SW 1271 (cell line): ENCODE measurements at places on chromosomes 16 and 17.

GRCh38 chr17:65099941-65100315, 37.2 kb upstream of the RGS9 start:
- no peak for DNase-seq

- DNase-seq = no peak
These were observed at the start of gene B4GALNT2 for GRCh38 chr17:49132699-49133364. Gene B4GALNT2 (plus strand): TSS chr17:49132769. CDS start chr17:49132793, 24 bp downstream.

GRCh38 chr16:27298132-27298531, 15.6 kb upstream of the IL4R start:
- DNase-seq = no peak

DNA sequence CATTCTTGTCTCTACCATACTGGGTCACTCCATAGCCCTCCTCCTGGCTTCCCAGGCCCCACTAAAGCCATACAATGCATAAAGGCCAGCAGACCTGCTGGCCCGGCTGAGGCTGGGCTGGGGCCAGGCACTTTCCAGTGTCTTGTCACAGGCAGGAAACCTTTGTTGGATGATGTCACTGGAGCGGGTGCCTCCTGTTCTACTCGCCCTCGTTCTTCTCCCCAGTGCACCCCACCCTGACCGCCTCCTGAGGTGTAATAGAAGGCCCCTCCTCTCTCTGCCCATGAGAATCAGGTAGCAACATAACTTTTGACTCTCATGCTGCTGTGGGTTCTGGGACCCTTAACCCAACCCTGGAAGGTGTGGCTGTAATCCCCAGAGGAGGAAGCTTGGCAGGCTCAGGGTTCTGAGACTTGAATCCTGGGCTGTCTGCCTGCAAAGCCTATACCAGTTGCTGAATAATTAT, 54.2 kb upstream of the IL34 start:
- no peak for DNase-seq

DNA sequence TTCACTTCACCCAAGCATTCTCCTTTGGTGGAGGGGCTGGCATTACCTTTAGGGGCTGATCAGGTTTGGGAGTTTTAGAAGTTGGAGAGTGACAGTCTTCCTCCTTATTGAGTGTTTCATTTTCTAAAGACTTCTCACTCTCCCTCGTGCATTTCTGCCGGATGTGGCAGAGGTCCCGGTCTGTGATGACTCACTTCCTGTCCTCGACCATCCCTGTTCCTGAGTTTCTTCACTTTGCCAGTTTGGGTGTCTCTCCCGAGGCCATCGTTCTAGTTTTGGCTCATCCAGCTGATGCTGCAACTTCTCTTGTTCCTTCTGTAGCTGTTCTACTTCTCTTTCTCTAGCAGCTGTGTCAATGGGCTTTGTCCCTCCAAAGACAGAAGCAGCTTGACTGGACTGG, 104.3 kb downstream of the PHKB start:
- peak; percentile 23 for DNase-seq

DNA sequence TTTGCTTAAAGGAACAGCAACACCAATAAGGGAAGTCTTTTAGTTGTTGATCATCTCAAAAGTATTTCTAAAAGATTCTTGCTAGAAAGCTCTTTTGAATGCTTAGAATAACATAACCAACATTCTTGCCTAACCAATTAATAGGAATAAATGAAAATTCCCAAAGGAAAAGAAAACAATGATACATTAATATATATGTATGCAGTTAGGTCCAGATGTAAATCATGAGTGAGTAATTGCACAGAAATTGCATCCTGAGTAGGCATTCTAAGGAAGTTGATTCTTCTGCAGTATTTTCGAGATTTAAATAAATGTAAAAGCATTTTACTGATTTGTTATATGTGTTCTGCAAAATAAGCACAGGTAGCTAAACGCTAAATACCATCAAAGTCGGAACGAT, 22.1 kb downstream of the COX10 start:
- no peak for DNase-seq

GRCh38 chr16:70527315-70527996, 3.8 kb downstream of the SF3B3 start:
- no peak for DNase-seq

DNA sequence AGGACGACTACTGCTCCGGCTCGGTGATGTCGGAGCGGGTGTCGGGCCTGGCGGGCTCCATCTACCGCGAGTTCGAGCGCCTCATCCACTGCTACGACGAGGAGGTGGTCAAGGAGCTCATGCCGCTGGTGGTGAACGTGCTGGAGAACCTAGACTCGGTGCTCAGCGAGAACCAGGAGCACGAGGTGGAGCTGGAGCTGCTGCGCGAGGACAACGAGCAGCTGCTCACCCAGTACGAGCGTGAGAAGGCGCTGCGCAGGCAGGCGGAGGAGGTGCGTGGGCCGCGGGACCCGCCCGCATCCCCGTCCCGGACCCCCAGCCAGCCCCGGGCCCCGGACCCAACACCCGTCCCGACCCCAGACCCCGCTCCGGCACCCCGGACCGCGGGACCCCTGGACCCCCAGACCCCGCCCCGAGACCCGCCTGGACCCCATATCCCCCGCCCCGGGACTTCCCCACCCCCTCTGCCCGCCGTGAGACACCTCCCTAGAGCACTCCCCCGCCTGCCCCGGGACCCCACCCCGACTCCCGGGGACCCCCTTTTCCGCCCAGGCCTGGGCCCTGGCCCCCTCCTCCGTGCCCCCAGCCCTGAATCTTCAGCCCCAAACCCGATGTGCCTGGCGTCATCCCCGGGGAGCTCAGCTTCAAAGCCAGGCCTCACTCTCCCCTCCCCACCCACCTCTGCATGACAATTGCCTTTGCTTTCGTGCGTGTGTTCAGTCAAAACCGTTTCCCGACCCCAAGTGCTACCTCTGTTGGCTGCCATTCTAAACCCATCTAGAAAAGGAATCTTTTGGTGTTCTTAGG, 594 bp downstream of the MAPK8IP3 start:
- DNase-seq = no peak

GRCh38 chr16:84159800-84160199, 14.7 kb downstream of the DNAAF1 start:
- no peak for DNase-seq

DNA sequence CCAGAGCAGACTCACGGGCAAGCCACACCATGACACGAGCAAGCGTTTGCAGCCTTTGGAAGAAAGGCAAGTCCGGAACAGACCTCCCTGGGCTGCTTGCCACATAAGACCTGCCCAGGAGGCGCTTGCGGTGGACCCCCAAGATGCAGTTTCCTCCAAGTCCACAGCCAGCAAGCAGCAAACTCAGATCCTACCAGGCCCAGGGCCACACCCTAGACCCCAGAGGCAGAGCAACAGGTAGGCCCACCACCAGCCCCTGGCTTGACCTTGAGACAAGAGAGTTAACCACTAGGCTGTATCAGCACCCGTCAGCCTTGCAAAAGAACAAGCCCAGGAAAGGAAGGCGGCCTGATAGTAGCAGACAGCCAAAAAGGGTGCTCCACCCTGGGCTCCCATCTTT, 2.3 kb downstream of the FAAP100 start:
- DNase-seq = no peak
